GM12865 (cell line): ENCODE measurements at places on chromosomes 1 and 21.

- no peak for DNase-seq
These were observed 51.7 kb downstream of the COL18A1 start for GRCh38 chr21:45456584-45457160.

DNA sequence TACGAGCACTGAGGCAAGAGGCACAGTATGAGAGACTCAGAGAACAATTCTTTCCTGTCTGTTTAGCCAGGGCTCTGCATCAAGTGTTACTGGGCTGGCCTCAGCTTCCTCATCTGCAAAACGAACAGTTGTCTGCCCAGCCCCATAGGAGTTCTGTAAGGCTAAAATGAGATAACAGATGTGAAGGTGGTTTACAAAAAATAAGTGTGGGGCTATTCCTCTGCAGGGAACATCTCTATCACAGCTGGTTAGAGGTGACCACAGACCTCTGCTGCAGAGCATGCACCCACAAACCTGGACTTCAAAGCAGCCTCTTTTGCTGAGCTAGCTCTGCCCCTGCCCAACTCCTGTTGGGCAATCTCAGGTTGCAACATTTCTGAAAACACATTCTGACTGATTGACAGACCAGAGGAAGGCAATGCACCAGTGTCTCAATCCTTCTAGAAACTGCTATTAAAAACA is 10.5 kb upstream of the OLIG1 start:
- peak; percentile 12 for DNase-seq

DNA sequence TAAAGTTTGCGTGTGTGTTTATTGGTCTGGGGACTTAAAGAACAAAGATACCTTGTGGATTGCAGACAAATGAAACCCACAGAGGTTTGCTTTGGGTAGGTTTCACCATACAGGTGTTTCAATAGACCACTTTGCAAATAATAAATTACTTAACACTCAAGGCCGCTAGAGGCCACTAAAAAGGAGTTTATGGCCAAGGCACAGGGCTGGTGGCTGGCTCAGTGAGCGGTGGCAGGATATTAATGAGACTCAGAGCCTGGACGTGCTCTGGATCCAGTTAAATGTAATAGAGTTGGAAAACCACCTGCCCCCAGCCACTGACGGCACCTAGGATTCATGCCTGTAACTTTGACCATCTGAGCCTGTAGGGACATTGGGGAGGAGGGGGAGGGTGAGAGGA is 44.5 kb downstream of the LRRC38 start:
- peak; percentile 19 for DNase-seq

DNA sequence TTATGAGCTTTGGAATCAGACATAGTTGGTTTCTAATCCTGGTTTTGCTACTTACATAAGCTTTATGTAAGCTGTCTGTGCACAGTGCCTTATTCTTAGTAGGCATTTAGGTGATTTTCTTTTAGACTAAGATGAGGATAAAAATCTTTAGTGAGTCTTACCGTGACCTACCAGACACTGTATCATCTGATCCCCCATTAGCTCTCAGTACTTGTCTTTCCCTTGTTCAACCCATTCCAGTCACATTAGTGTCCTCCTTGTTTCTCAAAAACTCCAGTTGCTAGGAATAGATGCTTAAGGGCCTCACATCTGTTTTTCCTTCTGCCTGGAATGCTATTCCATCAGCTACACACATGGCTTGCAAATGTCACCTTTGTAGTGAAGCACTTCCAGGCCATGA is 18.8 kb downstream of the PPP1R12B start:
- DNase-seq, result no peak

DNA sequence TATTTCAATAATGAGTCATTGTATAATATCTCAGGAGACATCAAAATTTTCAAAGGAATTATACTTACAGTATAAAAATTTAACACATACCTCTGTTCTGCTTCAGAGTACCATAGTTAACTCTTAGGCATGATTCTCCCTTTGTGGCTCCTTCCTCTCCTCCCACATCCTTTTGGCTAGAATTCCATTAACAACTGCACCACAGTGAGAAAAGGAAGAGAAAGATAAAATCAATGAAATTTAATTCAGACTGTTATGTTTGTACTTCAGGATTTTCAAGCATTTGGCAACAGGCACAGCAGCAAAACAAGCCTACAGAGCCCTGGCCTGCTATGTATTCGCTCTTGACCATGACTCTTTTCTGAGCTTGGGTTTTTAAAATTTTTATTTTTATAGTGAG is 57.2 kb upstream of the SGIP1 start:
- no peak for DNase-seq

DNA sequence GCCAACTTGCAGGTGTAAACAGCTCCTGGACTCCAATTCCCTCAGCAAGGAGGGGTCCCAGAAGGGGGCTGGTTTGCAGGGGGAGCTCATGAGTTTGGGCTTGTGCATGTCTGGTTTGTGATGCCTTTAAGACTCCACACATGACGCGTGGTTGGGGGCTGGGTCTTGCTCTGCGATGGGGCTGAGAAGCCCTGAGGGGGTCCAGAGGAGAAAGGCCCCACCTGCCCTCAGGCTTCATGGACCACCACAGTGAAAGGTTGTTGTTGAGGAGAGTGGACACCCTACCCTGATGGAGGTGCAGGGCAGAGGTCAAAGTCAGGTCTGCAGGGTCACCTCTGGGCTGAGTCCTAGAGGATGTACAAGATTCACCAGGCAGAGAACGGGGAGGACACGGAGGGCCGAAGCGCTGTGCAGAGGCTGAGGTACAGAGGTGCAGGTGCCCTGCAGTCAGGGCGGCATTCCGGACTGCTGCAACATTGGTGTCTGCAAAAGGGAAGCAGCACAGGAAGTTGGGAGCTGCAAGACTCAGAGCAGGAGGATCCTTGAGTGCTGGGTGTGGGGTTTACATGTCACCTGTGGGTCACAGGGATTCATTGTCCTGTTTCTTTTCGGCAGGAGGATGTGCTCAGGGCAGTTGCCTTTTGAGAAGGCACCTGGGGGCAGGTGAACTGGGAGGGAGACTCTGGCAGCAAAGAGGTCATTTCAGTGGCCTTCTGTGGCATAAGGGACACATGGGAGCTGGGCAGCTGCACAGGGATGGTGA is 399.4 kb downstream of the PTPRU start:
- DNase-seq, result no peak

DNA sequence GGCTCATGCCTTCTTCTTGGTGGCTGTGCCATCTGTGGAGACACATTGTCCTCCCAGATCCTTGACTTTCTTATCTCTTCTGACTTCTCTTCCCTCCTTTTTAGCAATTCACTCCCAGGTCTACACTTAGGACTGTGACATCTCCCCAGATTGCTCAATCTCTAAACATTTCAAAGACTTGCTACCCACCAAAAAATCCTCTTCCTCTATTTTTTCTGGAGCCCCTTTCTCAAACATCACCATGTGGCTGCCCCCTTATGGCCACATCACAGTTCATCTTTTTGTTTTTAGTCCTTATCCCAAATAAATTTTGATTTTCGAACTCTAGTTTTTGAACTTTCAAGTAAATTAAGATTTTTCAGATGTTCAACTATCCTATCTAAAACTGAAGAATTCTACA is 148.6 kb upstream of the HOOK1 start:
- DNase-seq, result no peak

GRCh38 chr1:213782941-213783672 is 204.7 kb upstream of the PROX1 start:
- no peak for DNase-seq

GRCh38 chr1:2158272-2158671 is 36.3 kb downstream of the FAAP20 start:
- no peak for DNase-seq

- DNase-seq, result peak; percentile 34
These were observed 252.1 kb downstream of the KAZN start for GRCh38 chr1:14850563-14850962.

DNA sequence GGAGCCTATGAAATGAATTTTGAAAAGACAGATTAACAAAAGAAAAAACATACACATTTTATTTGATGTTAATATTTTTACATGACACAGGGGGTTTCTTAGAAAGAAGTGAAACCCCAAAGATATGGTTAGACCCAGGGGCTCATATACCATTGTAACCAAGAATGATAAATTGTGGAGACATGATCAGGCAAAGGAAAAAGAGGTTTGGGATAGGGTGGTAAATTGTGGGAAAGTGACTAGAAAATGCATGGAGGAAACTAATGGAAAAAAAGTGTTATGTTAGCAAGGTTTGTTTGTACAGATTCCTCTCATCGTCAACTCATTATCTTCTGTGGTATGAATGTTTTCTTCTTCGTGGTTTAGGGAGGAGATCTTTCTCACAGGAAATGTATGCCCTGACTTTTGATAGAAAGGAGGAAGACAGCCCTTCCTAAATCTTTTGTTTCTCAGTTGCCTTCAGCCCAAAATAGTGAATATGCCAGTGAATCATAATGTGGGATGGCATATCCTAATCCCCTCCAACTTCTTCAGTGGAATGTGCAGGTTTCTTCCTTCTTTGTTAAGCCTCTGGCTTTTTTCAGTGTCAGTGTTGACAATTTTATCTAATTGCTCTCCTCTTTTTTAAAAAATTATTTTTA is 140.4 kb upstream of the UBE2U start:
- no peak for DNase-seq

- DNase-seq, result no peak
These were observed 132.6 kb upstream of the DUSP10 start for GRCh38 chr1:221874285-221875003.

DNA sequence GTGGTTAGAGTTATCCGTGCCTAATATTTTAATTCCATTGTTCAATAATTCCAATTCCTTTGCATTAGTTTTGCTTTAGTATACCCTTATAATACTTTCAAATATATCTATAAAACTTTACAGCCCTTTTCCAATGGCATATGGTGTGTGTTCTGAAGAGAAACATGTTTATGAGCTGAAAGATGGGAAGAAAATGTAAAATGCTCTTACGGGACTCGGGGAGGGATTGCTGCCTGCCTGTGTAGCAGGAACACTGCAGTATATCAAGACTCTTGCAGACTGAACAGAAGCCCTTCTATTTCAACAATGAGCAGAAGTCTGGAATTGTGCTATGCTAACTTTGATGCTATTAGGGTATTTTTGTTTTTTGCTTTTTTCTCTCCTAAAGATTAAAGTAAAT is 406.8 kb downstream of the PTBP2 start:
- DNase-seq, result no peak

DNA sequence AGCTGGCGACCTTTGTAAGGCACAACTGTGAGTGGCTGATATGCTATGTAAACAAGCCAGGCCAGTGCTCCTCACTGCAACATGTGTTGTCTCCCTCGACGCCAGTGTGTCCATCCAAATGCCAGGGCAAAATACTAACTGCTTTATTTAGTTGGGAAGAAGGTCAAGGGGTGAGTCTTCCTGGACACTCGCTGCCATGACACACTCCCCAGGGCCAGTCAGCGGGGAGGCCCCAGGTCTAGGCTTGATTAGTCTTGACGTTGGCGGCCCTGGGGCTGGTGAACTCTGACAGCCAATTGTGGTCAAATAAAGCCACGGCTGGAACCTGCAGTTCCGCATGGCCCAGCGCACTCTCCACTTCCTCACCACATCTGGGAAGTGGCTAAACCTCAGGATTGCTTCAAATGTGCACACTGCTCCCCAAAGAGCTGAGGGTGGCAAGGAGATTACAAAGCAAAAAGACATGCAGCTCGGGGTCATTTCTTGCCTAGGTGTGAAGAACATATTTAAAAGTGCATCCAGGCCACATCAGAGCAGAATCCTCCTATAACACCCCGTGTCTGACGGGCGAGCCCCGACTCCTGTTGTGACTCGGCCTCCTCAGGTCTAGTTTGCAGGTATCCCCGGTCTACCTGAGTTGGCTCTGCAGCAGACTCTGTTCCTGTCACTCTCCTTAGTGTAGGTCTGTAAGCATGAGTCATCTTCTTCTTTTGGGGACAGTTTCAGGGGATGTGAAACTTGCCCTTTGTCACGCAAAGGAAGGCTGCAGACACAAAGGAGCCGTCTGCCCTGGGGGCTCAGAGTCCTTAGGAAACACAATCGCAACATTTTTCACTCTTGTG is 183.5 kb downstream of the RUNX1 start:
- peak; percentile 94 for DNase-seq

GRCh38 chr1:117169871-117170596 is 40.7 kb downstream of the VTCN1 start:
- no peak for DNase-seq

- DNase-seq, result no peak
These were observed 104.4 kb upstream of the GNG12 start for GRCh38 chr1:67937651-67938050.

- DNase-seq, result no peak
These were observed 28.1 kb downstream of the IL6R start for GRCh38 chr1:154433161-154433764.

- no peak for DNase-seq
These were observed 386.6 kb downstream of the PTBP2 start for GRCh38 chr1:97108179-97108578.

GRCh38 chr1:205298191-205298994 is 23.2 kb downstream of the NUAK2 start:
- DNase-seq, result no peak

- DNase-seq, result no peak
These were observed 14.4 kb downstream of the S100PBP start for GRCh38 chr1:32831878-32832277.

GRCh38 chr1:209446356-209446755 is 137.2 kb upstream of the CAMK1G start:
- no peak for DNase-seq

GRCh38 chr1:111551623-111552411 is 48.4 kb upstream of the ADORA3 start:
- no peak for DNase-seq

GRCh38 chr1:109371341-109371739 is 26.4 kb downstream of the SORT1 start:
- no peak for DNase-seq
